Globus pallidus (tissue), 1 donor: ENCODE measurements at places on chromosomes 13 and 19.
A peak's percentile ranks its signal among the peaks of the same experiment; 100 is the strongest.

GRCh38 chr19:34979819-34980640 is 16.0 kb upstream of the ZNF792 start:
- no peak for DNase-seq

DNA sequence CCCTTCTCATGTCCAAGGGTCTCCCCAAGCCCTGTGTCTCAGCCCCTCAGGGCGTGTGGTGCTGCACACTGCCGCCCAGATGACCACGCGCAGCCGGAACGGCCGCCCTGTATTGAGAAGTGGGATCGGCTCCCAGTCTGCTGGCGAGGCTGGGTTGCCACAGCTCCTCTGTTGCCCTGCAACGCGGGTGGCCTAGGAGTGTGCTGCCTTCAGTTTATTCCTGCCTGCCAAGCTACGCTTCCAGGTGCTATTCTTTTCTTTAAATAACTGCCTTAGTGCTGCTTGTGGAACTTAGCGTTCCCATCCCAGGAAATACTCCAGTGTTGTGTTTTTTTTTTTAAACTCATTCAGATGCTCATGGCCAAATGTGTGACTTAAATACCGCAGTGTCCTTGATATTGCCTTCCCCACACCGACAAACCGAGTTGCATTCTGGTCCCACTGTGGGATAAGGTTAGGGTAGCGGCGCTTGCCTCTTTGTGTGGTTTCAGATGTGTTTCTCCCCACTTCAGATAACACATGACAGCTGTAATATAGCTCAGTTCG is 16.6 kb downstream of the ACTN4 start:
- peak; percentile 71 for DNase-seq

DNA sequence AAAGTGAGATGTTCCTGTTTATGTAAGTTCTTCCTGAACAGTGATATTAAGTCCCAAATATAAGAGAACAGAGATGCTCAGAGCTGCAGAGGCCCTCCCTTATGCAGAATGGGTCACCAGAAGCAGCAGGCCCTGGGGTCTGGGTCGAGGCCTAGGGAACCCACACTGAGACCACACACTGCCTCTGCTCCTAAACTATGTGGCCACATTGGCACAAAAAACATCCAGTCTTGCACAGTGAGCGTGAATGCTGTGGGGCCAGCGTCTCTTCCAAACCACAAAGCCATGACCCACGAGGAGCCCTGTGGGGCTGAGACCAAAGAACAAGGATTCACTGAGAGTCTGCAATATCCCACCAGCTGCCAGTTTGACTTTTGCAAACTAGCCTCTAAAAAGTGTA is 23.6 kb downstream of the PROZ start:
- no peak for DNase-seq

DNA sequence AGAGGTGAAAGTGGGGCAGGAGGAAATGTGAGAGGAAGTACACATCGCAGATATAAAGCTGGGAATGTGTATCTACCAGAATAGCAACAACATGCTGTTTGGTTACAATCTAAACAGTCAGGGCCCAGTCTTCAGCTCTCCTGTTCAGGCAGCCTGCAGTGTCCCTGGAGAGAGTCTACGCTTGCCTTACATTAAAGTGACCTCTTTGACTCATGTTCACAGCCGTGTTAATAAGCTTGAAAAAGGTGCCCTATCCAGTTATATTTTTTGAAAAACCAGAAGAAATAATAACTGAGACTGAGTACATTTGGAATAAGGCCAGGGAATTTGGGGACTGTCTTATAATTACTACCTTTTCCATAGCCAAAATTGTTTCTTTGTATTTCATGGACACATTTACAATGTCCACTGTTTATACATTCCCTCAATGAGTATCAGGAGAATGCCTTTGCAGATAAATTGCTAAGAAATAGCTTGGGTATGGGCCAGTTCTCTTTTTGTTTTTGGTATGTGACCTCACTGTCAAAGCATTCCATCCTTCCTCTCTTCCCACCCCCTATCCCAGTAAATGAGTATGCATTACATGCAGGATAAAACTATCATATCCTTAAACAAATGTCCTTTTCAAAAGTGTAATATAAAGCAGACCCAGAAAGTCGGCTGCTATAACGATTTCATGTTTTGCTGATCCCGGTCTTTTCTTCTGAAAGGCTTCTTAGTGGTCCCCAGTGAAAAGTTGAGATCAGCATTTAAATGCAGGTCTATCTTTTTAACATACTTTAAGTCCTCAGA is 82.6 kb downstream of the PCDH9 start:
- no peak for DNase-seq

DNA sequence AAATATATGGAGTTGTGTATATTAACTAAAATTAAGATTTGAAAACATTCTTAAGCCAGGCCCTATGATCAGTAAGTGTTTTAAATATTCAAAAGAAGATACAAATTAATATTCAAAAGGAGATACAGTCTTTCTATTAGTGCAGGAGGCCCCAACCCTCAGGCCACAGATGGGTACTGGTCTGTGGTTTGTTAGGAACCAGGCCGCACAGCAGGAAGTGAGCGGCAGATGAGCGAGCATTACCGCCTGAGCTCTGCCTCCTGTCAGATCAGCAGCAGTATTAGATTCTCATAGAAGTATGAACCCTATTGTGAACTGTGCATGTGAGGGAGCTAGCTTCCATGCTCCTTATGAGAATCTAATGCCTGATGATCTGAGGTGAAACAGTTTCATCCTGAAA is 232.9 kb downstream of the FOXO1 start:
- DNase-seq: no peak
